ENCODE measurements at places on chromosomes 2 and 18. TPM values are rescaled to one million over a fixed set of nuclear protein-coding genes. Genes with fewer than 3 reads are reported as not detected.
A peak's percentile ranks its signal among the peaks of the same experiment; 100 is the strongest.

Gene ECEL1
- not detected for total RNA-seq

DNA sequence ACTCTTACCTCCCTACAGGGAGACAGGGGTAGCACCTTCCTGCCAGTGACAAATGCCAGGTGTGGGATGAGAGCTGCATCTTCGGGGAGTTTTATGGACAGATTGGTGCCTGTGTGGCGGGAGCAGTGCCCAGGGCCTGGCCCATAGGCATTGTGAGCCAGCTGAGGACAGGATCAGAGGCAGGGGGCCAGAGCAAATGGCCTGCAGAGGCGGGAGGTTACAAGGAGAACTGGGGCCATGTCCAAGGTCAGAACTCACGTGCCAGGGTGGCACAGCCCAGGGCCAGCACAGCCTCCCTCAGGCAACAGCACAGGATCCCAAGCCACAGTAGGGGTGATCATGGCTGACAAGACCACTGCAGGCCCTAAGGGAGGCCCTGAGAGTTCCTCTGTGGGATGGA lies 40.2 kb upstream of the MCFD2 start:
- no peak for DNase-seq

DNA sequence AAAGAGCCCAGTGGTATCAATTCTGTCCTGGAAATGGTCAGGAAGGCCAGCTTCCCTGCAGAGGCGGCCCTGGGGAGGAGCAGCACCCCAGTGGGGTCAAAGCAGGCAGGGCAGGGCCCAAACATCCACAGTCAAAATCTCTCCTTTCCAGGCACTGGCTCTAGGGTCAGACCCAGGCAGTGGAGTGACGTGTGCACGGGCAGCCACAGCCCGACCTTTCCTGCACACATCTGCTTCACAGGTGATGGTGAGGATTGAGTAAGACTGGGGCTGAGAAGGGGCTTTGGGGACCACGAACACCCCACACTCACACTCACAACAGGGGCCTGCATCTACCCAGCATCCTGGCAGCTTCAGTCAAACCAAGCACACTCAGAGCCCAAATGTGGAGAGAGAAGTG lies 97.8 kb upstream of the GLI2 start:
- no peak for DNase-seq

DNA sequence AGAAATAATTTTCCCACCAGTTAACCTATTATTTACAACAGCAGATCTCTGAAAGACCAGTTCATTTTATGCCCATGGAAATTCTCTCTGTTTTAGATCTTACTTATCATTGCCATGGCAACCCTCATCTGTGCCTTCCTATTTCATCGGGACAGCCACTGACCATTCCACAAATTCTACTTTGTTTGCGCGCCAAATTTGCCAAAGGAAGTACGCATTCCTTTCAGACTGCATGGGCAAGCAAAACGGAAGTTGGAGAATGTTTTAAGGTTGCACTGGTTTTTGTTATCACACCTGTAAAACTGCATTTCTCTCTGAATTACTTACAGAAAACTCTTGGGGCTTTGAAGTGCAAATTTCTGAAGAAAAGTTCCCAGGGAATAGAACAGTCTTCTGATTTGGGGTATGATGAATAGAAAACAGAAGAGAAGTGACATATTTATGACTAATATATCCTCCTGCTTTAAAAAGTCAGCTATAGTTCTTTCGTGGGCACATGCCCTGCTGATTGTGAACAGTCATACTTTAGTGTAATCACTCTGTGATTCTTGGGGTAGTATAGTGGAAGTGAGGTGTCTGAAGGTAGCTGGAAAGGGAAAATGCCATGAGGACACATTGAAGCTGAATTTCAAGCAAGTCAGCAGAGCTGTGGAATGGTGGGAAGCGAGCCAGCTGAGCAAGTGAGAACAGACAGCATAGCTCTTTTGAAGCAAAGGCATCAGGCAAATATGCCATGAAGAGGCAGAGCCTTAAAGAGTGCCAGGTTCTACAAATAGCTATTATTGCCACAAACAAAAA lies 20.9 kb downstream of the NETO1 start:
- DNase-seq: peak; percentile 19

DNA sequence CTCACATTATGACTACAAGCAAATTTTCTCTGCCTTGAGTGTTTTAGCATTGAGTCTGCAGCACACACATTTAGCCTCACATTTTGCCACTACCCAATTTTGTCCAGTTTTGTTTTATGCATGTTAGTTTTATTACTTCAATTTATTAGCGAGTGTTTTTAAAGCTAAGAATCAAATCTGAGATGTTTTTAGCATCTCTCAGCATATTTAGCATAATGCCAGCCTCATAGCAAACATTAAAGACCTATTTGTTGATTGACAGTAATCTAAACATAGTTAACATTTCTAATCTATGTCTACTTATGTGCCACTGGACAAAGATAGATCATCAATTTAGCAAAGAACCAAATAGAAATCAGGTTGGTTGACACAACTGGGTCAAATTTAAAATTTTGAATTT lies 94.1 kb upstream of the NXPH2 start:
- DNase-seq: no peak

Gene RAB6C
- not detected for total RNA-seq

DNA sequence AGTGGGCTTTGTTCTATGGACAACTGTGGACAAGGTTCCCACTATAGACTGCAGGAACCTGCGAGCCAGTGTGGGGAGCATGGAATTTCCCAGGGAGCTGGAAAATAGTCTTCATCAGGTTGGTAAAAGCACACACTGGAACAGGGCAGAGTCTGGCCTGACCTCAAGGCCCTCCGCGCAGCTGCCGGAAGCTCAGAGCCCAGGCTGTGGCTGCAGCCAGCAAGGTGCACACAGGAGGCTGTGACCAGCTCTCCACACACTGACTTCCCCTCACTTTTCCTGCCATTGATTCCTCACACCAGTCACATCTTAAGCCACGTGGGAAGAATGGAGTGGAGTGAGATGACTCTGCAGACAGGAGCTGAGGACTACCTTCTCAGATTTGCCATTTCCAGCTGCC lies 19.1 kb downstream of the MAL start:
- DNase-seq: no peak

Gene CPO
- total RNA-seq: not detected

DNA sequence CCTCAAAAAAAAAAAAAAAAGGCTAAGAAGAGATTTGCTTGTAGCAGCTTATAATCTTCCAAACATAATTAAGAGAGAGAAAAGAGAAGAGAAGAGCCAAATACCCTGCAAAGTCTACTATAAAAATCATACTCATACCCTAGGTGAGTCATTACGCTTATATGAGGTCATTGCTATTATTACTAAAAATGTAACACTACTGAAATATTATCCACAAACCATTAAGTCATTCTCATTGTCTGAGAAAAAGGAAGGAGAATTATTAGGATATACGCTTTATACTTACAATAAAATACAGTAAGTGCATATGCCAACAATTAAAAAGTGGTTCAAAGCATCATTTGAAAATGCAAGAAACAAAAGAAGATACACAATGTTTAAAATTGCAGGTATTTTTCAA lies 66.5 kb downstream of the COLEC12 start:
- DNase-seq: no peak

GRCh38 chr2:128364441-128364911 lies 45.8 kb upstream of the HS6ST1 start:
- DNase-seq: no peak

Gene GKN1
- total RNA-seq: not detected

Gene FKBP7
- total RNA-seq: 10.6 TPM

Gene VIT
- total RNA-seq: 6.3 TPM

Gene CENPA
- total RNA-seq: not detected

GRCh38 chr2:10873790-10874437 lies 37.8 kb upstream of the KCNF1 start:
- DNase-seq: peak; percentile 53

GRCh38 chr2:207819021-207819797 lies 49.5 kb upstream of the FZD5 start:
- no peak for DNase-seq

Gene SULT1C2
- total RNA-seq: 0.37 TPM

Gene ANKRD62
- total RNA-seq: not detected

Gene FER1L5
- total RNA-seq: 0.07 TPM

DNA sequence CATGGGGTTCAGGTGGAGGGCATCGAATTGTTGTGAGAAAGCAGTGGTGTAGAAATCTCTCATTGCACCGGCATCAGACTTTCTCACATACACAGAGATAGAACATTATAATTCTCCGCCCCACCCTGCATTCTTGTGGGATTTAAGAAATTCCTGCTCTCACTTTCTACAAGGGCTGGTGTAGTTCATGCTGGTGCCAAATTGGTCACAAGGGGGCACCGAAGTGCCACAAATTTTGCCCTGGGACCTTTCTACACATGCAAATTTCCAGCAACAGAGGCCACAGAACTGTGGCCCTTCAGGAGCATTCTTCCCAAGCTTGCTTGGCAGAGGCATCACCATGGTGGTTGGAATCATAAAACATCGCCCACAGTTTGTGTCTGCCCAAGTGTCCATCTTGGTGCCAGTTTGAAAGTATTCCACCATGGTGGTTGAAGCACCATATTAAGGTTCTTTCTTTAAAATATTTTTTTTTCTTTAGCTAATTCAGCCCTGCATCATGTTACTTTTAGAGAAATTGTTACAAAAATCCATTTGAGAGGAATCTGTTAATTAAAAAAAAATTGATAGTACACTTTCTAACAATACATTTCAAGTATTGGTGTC lies 521.2 kb upstream of the FANCL start:
- DNase-seq: peak; percentile 11

Gene CYTIP
- 1.7 TPM for total RNA-seq

DNA sequence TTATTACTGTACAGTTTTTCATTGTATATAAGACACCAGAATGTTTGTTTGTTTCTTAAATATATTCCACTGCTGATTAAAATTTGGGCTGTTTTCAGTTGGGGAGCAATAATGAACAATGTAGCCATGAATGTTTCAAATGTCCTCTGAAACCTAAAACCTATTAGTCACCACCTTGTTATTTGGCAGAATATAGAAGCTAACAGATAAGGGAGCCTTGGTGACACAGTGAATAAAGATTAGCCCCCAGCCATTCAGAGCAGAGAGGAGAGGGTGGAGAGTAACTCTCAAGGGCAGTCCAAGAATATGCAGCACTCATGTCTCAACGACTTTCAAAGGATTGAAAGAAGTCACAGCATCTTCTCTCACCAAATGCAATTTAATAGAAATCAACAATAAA lies 43.1 kb upstream of the ATP8B1 start:
- peak; percentile 16 for DNase-seq

GRCh38 chr2:238646281-238646680 lies 201.6 kb upstream of the TWIST2 start:
- no peak for DNase-seq

DNA sequence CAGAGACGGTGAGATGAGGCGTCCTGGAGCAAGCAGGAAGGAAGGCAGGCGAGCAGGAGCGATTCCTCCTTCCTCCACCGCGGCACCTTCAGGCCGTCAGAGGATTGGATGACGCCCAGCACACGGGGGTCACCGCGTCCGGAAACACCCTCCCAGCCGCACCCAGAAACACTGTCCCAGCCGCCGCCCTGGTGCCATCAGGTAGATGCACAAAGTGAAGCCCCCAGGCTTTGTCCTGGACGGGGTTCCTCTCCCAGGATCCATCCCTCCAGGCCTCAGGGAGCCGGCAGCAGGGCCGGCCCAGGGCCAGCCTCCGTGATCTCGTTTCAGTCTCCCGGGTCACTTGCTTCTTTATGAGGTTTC lies 31.5 kb downstream of the RTP5 start:
- DNase-seq: no peak

DNA sequence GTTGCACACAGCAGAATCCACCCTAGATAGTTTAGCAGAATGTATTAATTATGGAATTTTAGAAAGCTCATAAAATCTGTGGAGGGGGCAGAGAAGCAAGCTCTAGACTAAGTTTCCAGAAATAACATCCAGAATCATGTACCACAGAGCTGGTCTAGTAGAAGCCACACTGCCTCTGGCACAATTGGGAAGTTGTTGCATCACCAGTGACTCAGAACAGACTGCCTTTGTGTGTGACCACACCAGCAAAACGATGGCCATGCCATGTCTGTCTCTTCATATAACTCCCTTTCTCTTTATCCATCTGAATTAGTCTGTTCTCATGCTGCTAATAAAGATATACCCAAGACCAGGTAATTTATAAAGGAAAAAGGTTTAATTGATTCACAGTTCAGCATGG lies 158.9 kb downstream of the CCDC148 start:
- no peak for DNase-seq

DNA sequence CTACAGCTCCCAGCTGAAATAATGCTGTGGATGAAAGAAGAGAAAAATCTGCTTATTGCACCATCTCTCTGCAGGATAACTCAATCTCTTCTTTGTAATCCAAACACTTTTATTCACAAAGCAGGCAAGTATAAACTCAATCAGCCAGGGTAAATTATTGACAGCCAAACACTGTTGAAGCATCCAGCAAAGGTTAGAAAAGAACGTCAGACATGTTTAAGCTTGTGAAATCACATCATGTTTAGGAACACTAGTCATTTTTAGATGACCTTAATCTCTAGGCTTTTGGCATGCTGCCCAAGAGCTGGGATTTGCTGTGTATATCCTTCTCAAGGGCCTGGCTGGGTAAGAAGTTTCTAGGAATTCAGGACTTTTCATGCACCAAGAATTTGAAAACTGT lies 1148.1 kb upstream of the FANCL start:
- no peak for DNase-seq

DNA sequence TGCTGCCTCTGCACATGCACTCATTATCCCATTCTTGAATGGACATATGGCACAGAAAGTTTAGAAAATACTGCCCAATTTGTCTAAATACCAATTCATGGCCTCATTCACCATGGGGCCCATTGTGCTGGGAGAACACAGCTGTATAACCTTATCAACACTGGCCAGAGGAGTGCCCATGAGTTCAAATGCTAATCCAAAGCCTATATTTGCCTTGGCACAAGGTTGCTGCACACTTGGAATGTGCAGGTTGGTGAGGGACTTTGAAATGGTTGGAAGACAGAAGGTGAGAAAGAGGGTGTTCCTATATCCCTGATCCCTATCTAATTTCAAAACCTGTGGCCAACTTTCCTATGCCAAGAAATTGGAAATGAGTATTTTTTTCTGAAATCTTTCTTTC lies 693.9 kb upstream of the ID2 start:
- no peak for DNase-seq

GRCh38 chr2:155747531-155747930 lies 585.0 kb downstream of the NR4A2 start:
- DNase-seq: no peak

DNA sequence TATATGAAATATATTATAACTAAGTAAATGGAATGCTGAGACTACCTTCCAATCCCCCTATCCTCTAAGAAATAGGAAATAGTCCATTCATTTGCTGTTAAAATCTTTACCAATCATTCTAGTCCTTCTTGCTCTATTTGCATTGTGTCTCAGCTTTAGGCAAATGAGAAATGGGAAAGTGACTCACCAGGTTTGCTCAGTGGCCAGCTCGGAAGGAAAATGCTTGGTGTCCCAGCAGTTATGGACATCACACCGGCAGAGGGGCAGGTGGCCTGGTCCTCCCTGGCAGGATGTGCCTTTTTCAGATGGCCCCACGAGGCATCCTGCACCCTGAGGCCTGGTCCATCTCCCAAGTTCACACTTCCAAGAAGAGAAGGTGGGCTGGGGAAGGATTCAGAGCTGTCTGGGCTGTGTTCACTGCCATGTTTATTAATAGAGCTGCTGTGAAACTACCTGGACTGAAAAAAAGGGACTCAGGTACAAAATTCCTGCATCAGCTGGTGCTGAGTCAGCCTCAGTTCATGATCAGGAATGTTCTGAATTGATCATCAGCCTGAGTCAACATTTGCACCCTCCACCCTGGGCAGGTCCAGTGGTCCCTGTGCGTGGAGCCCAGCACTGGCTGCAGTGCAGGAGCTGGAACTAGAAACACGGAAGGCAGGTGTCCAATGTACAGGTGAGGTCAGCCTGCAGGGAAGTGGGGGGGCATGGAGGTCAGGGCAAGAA lies 60.1 kb upstream of the ARL4C start:
- DNase-seq: no peak
